Left ventricle myocardium inferior (tissue), 1 donor: ENCODE measurements at places on chromosomes 13 and 19. TPM values are rescaled to one million over a fixed set of nuclear protein-coding genes. Genes with fewer than 3 reads are reported as not detected.
A peak's percentile ranks its signal among the peaks of the same experiment; 100 is the strongest.

DNA sequence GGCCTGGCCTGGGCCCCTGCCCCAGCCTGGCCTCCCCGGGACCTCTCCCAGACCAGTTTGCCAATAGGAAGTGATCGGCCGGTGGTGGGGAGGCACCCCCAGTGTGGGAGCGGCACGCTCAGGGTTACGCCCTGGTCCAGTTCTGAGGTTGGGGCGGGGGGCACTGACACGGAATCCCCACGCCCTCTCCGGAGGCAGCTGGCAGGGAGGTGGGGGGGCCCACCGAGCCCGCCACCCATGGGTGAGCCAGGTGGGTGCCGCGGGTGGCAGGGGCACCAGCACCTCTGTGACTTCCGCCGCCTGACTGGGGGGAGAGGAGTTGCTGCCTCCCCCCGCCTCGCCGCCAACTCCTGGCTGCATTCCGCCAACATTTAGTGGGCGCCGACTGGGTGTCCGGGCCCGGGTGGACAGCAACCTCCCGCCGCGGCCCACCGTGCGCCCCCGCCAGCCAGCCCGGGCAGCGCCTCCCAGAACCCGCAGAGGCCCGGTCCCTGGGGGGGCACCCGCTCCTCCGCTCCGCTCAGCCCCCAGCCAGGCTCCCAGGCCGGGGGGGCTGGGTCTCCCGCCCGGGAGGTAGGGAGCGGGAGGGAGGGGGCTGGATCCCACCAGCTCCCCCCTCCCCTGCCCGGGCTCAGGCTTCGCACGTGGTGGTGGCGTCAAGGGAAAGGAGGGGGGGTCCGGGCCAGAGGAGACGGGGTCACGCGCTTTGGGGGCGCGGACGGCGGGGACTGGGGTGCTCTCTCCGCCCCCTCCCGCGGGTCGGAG, 2.0 kb downstream of the ZBTB7A start:
- DNase-seq, result peak; percentile 59

GRCh38 chr19:15299568-15300409, 32.5 kb downstream of the BRD4 start:
- DNase-seq, result no peak

GRCh38 chr19:615619-616018, 17.7 kb downstream of the POLRMT start:
- DNase-seq, result no peak

DNA sequence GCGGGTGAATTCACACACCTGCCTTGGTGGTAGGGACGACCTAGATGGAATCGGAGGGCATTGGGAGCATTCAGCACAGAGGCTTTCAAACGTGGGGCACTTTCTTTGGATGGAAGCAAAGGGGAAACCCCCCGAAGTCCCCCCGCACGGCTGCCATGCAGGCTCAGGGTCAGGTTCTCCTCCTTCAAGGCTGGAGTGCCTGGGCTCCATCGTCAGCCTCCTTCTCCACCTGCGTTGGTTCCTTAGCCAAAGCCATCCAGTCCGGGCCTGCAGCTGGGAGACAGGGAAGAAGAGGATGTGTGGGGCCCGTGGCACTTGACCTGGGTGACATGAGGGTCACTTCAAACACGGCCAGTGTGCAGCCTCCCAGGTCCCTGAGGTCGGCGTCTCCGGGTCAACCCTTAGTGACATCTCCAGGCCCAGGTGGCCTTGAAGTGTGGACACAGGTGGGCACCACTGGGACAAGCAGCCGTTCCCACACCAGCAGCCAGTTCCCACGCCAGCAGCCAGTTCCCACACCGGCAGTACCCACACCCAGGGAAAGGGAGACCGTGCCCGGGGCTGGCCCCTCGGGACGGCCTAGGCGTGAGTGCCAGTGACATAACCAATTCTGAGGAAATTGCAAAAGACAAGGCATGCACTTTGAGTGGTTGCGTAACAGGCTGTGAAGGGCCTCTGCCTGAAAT, 116.0 kb downstream of the SOX1 start:
- DNase-seq, result no peak

GRCh38 chr19:13152974-13153568, 2.9 kb downstream of the IER2 start:
- DNase-seq, result peak; percentile 94

ZNF560 gene
- total RNA-seq, result 0.16 TPM

KLF1 gene
- not detected for total RNA-seq
